IMR-90 (cell line): ENCODE measurements at places on chromosomes 4 and X.

GRCh38 chr4:25970226-25970675, 56.2 kb downstream of the SMIM20 start:
- no peak for DNase-seq

DNA sequence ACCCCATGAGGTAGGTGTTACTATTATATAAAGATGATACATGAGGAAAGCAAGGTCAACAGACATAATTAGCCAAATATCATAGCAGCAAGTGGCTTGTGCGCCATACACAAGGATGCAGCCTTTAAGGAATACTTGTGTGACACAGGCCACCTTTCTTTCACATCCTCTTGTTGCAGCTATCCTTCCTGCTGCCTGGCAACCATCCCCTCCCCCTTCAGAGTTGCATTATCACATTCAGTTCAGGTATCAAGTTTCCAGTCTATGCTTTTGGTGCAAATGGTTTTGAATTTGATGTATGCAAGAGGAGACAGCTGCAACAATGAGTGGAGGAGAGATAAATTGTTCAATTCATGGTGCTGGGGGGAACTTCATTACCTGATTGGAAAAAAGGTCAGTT, 6.4 kb downstream of the ZCCHC18 start:
- no peak for DNase-seq

DNA sequence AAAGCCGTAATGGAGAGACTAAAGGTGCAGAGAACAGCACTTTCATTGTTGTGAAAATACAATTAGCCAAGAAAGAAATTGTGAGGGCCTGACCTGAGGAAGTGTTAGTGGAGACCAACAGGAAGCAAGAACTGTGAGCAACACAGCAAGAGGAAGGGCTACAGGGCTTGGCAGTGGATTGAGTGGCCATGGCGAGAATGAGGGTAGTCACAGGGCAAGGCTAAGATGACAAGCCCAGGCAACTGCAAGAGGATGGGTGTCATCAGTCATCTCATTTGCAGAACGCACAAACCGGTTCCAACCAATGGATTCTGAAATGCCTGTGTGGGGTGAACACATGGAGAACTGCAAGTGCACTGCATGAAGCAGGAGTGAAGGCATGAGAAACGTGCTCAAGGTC, 3.6 kb downstream of the SLC10A6 start:
- no peak for DNase-seq

DNA sequence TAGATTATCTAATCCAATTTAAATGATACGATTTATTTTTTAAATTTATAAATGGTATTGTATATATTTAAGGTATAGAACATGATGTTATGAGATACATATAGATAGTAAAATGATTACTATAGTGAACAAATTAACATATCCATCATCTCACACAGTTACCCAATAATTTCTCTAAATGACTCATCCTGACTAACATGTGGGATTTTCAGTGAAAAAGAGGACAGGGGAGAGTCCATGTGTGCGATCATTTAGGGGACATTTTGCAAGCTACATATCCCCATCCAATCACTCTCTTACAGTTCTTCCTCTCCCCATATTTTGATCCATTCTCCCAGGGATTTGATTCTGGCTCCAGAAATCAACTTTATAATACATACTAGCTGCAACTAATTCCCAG, 88.2 kb downstream of the ABCB7 start:
- peak; percentile 13 for DNase-seq

DNA sequence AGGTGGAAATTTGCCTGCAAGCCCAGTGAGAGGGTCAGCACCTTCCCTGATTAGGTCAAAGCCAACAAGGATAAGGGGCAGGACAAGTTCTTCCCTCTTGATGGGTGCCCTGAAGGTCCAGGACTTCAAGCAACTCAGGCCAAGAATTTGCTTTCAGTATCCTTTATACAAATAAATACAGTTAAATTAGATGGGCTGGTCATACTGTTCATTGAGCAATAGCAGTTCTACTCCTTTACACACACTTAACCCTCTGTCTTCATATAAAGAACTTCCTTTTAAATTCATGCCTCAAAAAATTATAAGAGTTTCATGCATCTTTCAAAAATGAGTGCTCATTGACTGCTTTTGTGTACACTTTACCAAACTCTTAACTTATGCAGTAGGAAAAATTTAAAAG, 392.0 kb downstream of the SPRY1 start:
- peak; percentile 67 for DNase-seq

DNA sequence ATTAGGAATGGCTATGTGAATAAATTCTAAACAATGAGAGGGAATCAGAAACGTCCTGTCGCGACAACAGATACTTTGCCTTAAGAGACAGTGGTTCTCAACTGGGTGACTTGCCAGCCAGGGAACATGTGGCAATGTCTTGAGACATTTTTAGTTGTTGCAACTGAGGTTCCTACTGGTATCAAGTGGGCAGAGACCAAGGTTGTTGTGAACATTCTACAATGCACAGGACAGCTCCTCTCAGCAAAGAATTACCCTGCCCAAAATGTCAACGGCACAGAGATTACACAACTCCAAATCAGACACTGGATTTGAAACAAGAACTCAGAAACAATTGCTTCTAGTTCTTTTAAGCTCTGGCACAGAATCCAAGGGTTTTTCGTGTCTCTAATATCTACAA, 128.6 kb downstream of the ARHGAP6 start:
- no peak for DNase-seq

DNA sequence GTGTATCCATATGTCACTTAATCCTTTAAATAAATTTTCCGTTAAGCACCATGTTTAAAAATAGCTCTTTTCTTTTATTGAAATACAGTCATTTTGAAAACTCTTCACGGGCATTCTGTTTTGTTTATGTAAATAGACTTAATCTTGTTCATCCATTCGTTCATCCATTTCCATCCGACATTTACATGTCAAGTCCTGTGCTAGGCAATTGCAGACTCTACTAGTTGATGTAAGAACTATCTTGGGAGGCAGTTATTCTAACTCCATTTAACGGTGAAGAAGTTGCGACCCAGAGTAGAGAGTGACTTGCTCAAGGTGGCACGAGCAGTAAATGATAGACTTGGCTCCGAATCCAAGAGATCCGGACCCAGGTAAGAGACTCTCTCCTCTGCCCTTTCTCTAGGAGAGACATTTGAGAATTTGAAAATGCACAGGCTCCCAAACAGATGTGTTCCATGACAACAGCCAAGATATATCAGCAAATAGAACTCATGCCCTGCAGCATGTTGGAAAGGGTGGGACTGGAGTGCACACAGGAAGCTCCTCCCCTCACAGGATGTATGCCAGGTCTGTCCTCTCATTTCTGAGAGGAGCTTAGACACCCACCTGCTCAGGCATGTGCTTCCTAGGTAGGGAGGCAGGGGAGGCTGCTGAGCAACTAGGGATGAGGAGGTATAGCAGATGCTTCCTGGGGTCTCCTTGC, 64.5 kb downstream of the DRD5 start:
- DNase-seq = no peak

DNA sequence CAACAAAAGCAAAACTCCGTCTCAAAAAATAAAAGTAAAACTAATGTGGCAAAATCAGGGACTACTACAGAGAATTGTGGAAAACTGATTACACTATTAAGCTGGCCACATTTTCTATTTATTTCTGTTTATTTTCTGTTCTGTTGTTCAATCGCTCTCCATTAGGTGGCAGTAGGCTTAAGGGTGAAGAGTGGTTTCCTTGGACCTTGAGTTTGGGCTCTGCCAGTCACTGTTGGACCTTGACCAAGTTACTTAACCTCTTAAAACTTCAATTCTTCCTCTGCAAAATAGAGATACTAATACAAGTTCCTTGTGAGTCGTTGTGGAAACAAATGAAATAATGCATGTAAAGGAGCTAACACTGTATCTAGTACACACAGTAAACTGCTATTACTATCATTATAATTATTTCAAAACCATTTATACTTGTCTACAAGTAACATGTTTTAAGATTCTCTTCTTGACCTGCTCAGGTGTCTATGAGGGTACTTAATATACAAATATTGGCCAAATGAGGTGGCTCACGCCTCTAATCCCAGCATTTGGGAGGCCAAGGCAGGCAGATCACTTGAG, 15.2 kb downstream of the HSD17B11 start:
- DNase-seq = peak; percentile 88

GRCh38 chrX:124125471-124125870, 164.0 kb downstream of the STAG2 start:
- DNase-seq = no peak

DNA sequence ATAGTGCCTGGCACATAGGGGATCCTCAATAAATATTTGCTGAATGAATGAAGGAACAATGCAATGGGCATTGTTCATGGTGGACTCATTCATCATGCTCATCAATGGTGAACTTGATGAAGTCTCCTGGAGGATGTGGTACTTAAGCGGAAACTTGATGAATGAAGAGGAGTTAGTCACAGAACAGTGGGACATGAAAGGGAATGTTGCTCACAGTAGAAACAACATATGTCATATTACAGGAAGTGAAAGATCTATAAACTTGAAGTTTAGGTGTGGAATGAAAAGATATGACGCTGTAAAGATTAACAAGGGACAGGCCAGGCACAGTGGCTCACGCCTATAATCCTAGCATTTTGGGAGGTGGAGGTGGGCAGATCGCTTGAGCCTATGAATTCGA, 224.1 kb downstream of the PPP3CA start:
- no peak for DNase-seq

DNA sequence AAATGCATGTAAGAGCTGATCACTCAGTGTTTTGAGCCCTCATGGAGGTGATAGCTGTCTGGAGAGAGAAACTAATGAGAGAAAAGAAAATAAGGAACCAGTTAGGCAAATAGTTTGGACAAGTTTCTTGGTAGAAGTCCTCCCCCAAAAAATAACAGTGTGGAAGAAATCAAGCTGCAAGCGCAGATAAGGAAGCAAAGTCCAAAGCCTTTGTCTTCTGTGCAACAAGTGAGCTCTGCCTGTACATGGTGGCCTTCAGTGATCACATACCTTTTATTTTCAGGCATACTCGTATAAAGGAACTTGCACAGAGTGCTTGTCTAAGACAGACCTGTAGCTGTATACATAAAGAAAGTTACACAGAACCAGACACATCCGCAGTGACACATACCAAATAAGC, 2.5 kb upstream of the UGT2A3 start:
- no peak for DNase-seq

DNA sequence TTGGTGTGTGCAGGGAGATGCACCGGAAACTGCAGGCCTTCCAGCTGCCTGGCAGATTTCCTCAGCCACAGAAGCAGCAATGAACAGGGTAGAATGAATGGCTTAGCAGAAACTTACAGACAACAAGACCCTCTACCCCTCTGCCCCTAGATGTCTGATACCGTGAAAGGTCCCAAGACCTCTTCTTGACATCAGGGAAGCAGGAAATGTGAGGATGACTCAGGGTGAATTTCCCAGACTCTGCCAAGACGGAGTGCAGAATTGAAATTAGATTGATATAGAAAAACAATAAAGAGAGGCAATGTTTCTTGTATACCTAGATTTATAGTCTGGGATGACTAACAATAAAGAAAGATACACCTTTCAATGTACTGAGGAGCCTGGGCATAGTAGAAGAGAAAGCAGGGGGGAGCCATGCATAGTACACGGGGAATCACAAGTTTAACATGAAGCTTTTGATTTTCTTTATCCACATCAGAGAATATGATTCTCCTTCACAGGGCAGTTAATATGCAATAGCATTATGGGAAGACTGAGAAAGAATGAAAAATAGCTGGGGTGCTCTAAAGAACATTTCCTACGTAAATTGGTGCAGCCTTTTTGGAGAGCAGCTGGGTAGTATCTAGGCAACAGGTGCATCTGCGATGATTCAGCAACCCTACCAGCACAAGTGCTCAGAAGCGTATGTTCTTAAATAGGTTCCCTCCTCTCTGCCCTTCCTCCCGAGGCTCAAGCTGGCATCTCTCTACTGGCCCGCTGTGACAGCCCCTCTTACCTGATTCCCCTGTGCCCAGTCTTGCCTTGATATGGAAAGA, 18.3 kb upstream of the CXCR3 start:
- DNase-seq = no peak

- no peak for DNase-seq
These were observed 598.7 kb downstream of the EPHA5 start for GRCh38 chr4:65071564-65071963.

GRCh38 chr4:121448231-121448630, 67.4 kb upstream of the QRFPR start:
- no peak for DNase-seq

GRCh38 chrX:15563056-15563455, 37.7 kb downstream of the ACE2 start:
- no peak for DNase-seq

GRCh38 chr4:153466081-153466948, at the start of gene TMEM131L:
TSS of gene TMEM131L (plus strand) at chr4:153466360. CDS start at chr4:153466398, 38 bp downstream.
- peak; percentile 52 for DNase-seq

DNA sequence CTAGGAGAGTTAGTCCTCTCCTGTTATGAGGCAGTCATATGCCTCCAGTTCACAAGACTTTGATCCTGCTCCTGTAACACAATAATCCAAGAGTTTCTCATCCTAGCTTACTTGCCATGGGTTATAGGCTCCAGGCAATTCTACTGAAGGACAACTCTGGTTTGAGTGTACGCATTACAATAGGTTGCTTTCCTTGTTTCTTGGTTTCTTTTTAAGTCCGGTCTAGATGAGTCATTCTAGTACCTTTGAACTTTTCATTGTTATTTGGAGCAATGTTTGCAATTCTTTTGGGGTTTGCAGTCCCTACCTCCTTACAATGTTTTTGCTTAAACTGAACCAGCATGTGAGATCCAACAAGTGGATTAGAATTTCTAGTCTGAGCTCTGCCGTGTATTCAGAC, 109.1 kb downstream of the ANAPC4 start:
- no peak for DNase-seq

DNA sequence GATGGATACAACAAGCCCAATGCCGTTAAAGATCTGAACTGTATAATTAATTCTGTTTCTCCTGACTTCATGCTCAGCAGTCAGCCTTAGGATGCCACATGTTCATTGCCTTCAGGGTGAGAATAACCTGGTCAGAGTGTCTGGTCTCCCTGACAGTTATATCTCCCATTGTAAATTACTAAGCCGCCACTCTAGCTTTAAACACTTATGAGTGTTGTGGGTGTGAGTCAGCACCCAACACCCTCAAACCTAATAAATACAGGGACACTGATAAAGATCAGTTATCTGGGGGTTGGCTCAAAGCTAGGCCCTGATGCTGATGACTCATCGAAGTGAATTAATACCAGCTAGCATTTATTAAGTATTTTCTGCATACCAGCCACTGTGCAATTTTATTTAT, 64.9 kb upstream of the DYNLT3 start:
- DNase-seq = no peak

GRCh38 chr4:4849106-4849505, 10.4 kb upstream of the MSX1 start:
- no peak for DNase-seq

- peak; percentile 59 for DNase-seq
These were observed 63.8 kb downstream of the PRDM5 start for GRCh38 chr4:120858776-120859175.

DNA sequence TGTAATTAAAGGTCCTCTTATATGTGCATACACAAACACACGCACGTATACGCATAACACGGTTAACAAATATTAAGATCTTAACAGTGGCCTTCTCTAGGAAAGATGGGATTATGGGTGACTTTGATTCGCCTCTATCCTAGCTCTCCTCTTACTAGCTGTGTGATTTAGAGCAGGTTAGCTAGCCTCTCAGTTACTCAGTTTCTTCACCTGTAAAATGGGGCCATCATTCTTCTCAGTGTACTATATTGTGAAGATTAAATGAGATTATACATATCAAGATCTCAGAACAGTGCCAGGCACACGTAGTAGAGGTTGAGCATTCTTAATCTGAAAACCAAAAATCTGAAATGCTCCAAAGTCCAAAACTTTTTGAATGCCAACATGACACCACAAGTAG, 159.3 kb downstream of the BCOR start:
- no peak for DNase-seq

- no peak for DNase-seq
These were observed 30.7 kb upstream of the JAKMIP1 start for GRCh38 chr4:6230827-6231662.

GRCh38 chr4:107018344-107018735, 17.8 kb downstream of the DKK2 start:
- DNase-seq = no peak
